Activated effector memory CD4-positive, alpha-beta T cell treated with anti-CD3 and anti-CD28 coated beads, Interleukin-2, amount 50 U/mL, for 16 hours (primary cell): ENCODE measurements at places on chromosomes 11 and 22.

- DNase-seq: peak; percentile 56
Measured at GRCh38 chr11:60866911-60867870, at the start of gene ZP1. Gene ZP1, plus strand, starts transcription at chr11:60867542. Its CDS starts 20 bp downstream, at chr11:60867562.

DNA sequence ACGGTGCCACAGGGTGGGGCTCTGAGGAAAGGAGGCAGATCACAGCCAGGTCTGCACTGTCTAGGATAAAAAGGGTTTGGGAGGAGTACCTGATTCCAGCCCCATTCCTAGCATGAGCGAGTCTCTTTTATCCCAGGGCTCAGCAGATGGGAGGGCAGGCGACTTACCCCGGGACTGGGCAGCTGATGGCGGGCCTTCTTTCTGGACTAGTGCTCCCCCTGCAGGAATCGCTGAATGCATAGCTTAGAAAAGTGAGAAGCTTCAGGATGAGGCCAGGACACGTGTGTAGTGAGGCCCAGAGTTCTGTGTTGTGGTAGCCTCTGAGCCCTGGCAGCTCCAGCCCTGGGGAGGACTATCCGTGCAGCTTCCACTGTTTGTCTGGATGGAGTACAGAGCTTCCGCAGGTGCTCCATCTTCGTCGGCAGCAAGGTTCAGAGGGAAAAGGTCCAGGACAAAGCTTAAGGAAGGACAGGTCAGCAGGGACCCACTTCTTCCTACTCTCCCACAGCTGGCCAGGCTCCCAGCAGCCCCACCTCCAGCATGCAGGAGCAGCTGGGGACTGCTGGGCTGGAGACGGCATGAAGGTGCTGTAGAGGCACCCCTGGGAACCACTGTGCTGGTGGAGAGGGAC lies 30.4 kb downstream of the COMMD9 start:
- DNase-seq: no peak

GRCh38 chr11:117443266-117444186 lies 115.9 kb downstream of the CEP164 start:
- no peak for DNase-seq

GRCh38 chr22:24412274-24412673 lies 15.1 kb upstream of the ADORA2A start:
- DNase-seq: peak; percentile 45
